Activated CD8-positive, alpha-beta memory T cell treated with anti-CD3 and anti-CD28 coated beads for 1 hour (primary cell): ENCODE measurements at places on chromosomes 3 and 15.
A peak's percentile ranks its signal among the peaks of the same experiment; 100 is the strongest.

GRCh38 chr3:72745146-72745999 lies 102.9 kb downstream of the SHQ1 start:
- DNase-seq, result no peak

GRCh38 chr3:99396651-99397275 lies 241.6 kb upstream of the COL8A1 start:
- no peak for DNase-seq

GRCh38 chr3:158418035-158418434 lies 153.0 kb upstream of the MLF1 start:
- no peak for DNase-seq

GRCh38 chr15:99911816-99912215 lies 178.6 kb upstream of the LYSMD4 start:
- DNase-seq, result no peak

DNA sequence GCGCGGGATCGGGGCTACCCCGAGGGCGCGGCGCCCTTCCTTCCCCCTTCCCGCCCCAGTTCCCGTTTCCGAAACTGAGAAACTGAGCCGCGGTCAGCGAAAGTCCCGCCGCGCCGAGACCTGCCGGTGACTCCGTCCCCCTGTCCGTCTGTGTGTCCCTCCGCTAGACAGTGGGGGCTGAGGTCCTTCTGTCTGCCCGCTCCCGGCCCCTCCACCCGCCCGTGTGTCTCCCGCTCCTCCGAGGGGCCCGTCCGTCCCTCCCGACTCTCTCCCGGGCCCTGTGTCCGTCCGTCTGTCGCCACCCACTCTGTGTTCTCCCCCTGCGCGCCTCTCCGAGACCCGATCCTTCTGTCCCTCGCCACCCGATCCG lies 426 bp downstream of the PRKCD start:
- no peak for DNase-seq

DNA sequence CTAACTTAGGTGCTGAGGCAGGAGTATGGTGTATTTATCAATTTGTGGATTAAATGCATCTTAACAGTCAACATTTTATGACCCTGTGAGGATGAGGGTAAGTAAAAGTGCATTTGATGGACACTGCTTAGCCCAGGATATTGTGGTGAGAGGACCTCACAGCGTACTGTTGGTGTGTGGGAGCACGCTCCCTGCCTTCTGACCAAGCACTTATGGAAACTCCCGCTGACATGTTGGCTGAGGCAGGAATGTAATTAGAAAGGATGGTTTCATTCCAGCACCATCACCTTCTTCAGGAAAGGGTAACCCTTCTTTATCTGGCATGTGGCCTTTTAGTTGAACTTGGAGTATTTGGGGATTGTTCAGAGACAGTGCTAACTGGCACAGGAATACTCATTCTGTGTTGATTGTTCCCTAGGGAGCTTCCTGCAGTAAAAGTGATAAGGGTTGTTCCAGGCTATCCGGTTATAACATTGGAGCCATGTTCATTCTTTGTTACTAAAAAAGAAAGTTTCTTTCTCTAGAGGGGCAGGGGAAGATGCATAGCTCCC lies 11.7 kb upstream of the FSTL1 start:
- DNase-seq, result no peak

GRCh38 chr15:58748852-58749531 lies 515 bp downstream of the ADAM10 start:
- peak; percentile 18 for DNase-seq

DNA sequence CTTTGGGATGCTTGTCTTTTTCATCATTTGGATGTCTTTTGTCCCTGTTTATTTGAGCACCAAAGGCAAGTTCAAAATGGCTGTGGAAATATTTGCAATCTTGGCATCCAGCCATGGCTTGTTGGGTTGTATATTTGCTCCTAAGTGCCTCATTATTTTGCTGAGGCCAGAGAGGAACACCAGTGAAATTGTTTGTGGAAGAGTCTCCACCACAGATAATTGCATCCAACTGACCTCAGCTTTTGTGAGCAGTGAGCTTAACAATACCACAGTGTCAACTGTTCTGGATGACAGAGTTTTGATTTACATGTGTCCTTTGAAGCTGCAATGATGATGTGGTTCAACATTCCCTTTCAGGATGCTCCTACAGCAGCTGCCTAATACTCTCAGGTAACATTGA lies 83.0 kb upstream of the KCNAB1 start:
- no peak for DNase-seq

- no peak for DNase-seq
These were observed 63.9 kb downstream of the CGNL1 start for GRCh38 chr15:57440167-57440566.

- no peak for DNase-seq
These were observed 91.1 kb upstream of the SLC24A5 start for GRCh38 chr15:48029642-48030041.

GRCh38 chr3:112477891-112478290 lies 21.4 kb downstream of the BTLA start:
- no peak for DNase-seq

DNA sequence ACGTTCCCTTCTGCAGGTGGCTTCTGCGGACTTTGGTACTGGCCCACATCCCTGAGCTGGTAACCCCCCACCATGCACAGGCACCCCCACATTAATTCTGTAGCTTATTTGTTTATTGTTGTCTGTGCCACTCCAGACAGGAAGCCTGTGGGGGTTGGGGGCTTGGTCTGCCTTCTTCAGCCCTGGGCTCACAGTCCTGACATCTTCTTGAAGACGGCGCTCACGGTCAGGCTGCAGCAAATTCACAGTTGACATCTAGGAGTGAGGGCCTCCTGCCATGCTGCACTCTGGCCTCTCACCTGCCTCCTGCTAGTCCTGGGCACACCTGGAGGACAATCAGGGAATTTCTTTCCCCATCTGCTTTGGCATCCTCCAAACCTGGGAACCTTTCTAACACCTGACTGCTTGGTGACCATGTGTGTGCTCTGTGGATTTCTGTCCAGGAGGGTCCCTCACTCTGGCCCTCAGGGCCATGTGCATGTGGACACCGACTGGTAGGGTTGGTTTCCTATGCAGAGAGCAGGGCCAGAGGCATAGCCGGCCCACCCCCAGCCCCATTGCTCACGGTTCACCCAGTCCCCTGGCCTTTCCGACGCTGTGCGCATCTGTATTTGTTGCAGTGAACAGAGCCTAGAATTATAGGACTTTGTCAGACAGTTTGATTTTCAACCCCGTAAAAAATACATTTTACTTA lies 68.8 kb downstream of the APBA2 start:
- DNase-seq, result no peak

- no peak for DNase-seq
These were observed 152.4 kb downstream of the TJP1 start for GRCh38 chr15:29669823-29670222.

DNA sequence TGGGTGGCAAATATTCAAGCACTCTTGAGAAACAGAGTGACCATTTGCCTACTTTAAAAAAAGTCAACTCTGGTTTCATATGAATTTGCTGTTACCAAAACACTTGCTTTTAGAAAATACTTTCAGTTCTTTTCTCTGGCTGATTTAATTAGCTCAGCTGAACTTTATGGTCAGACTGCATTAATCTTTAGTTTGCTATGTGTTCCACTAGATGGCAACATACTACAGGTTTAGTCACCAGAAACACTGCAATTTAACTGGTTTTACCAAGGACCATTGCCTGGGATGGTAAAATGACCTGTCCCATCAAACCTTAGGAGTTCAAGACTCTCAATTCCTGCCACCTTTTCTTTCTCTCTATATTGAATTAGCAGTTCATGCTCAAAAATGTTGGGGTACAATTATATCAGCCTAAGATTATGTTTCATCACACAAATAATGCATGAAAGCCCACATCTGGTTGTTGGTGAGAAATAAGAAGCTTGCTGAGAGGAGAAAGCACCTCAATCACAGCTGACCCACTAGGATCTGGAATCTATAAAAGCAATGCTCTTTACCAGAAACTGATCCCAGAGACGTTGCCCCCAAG lies 14.2 kb downstream of the EIF4E3 start:
- no peak for DNase-seq

- no peak for DNase-seq
These were observed 11.3 kb downstream of the EXOSC7 start for GRCh38 chr3:44987332-44987731.

DNA sequence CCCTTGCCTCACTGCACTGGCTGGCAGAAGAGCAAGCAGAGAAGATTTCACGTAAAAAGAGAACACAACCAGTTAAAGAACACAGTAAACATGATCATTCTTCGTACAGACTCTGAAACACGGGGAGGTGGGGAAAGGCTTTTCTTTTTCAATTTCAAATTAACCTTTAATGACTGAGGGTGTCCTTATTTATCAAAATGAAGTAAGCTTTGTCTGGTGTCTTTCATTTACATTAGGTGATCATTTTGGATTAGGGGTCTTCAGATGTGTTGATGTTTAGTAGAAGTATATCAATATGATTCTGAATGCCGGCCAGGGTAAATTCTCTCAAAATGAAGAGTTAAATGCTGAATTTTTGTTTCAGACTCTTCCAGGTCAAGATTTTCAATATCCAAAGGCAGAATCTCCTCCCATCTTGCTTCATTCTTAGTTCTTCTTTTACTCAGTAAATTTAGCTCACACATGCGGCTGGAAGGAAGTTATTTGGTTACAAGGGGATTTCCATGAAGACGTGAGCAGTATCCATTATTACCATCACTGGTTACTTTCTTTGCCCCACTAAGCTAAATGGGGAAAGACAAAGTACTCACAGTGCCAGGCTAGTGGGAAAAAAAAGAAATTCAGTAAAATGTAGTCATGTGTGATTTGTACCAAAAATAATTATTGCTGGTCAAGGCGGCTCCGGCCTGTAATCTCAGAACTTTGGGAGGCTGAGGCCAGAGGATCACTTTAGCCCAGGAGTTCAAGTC lies 272.2 kb upstream of the NR2F2 start:
- DNase-seq, result no peak

DNA sequence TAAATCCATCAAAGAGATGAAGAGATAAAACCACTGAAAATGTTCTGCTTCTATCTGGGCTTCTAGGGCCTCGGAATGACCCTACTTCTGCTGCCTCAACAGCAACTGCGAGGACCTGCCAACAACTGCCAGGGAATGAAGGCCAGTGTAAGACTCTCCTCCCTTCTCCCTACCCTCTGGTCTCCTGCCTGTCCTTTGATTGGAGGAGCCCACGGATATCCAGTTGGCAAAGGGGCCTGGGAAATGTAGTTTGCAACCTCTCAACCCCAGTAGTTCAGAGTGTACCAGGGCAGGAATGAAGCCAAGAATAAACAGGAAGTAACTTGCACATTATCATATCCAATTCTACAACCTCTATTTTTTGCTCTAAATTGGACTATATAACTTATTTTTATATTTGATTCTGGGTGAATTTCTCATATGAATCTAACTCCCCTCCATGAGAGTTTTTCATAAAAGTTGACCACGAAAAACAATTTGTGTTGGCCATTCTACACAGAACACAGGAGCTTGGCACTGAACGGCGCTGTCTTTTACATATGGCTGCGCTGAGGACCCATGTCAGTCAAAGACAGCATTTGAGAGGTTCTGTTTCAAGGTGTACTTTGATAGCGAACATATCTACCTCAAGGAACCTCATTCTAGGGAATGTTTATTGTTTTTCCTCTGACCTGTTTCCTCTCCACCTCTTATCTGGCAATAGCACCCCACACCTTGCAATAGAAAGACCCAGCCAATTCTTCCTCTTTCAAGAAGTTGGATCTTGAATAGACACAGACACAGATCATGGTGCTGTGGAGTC lies 91.1 kb upstream of the RNF7 start:
- DNase-seq, result no peak

DNA sequence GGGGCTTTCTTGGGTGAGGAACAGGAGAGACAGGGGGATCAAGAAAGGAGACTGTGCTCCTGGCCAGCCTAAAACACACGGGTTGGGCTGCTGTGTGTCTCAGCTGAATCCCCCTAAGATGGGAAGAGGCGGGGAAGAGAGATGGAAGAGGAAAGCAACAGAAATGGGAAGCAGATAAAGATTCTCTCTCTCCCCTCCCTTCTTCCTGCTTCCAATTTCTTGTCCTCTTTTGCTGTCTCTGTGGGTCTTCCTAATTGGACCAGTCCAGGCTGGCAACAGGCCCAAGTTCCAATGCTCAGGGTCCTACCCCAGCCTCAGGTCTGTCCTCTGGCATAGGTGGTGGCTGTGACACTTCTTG lies 7.1 kb downstream of the ISLR2 start:
- DNase-seq, result no peak

- DNase-seq, result no peak
These were observed 122.5 kb upstream of the GAP43 start for GRCh38 chr3:115500795-115501194.

GRCh38 chr3:15510493-15510892 lies 11.0 kb downstream of the COLQ start:
- no peak for DNase-seq

DNA sequence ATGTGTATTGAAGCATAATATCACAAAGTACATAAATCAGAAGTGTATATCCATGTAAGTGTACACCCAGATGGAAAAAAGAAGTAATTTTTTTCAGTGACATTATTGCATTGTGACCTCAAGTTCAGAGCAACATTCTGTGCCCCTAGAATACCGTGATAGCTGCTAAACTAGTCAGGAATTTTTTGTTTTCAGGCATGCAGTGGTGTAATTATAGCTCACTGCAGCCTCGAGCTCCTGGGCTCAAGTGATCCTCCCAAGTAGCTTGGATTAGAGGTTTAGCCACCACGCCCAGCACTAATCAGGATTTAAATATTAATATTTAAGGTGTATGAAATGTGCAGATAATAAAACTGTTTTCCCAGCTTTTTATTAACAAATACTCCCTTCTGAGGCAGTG lies 25.5 kb downstream of the SEC62 start:
- DNase-seq, result no peak

- DNase-seq, result no peak
These were observed 16.9 kb upstream of the SCAMP5 start for GRCh38 chr15:74978503-74978902.

- DNase-seq, result no peak
These were observed 1161.4 kb downstream of the IGSF11 start for GRCh38 chr3:117873249-117873600.

DNA sequence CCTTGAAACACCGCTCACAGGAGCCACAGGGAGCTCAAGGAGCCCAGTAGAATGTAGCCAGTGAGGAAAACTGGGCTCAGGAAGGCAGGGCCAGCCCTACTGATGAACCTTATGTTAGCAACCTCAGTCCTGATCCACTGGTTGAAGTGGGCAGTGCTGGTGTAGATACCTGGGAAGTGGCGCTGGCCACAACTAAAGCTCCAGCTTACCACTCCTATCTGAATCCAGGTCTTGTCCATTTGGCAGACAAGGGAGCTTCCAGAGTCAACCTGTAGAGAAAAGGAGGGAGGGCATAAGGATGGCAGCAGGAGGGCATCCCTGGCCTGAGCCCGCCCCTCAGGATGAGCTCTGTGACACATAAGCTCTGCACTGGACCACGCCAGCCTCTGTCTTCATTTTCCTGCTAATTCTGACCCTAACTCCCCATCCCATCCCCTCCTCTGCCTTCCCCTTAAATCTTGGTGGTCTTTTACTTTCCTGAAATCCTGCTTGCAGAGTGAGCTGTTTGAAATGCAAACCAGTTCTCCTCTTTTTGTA lies 2.1 kb upstream of the PRSS50 start:
- DNase-seq, result no peak

GRCh38 chr15:39431376-39431775 lies 149.5 kb upstream of the THBS1 start:
- no peak for DNase-seq
